ENCODE measurements at places on chromosomes 12 and 14. TPM values are rescaled to one million over a fixed set of nuclear protein-coding genes. Genes with fewer than 3 reads are reported as not detected.

- DNase-seq: no peak
Measured at GRCh38 chr14:72089625-72090024, 157.4 kb downstream of the RGS6 start.

- no peak for DNase-seq
Measured at GRCh38 chr12:80456513-80456912, 12.5 kb downstream of the PTPRQ start.

DNA sequence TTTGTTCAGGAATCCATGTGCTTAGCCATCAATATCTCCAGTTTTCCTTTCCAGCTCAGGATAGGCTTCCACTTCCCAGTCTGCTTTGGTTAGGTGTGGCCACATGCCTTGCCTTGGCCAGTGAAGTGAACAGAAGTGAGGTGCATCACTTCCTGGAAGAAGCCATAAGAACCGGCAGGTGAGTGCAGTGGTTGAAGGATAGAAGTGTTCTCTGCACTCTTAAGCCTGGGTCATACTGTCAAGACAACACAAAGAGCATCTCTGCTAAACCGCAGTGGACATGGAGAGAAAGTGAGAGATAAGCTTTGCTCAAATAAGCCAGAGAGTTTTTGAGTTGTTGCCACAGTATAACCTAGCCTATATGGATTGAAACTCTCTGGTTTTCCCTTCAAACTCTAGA, 11.4 kb downstream of the GNG2 start:
- no peak for DNase-seq

DNA sequence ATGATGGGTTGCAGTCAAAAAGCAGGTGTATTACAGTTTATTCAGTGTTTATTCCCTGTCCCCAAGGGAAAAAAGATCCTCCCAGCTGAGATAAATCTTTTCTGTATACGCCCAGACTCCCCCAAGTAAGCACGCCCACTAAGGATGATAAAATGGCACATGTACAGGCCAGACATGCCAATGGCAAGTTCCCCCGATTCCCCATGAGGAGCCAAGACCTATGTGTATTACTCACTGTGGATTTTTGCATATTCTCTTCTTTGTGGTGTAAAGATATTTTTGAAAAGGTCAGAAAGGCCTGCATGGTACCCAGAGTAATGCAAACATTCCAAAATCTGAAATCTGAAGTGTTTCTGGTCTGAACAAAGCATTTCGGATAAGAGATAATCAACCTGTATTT, 22.2 kb downstream of the NR2C1 start:
- DNase-seq: no peak

The RNASE1 gene
- 203 TPM for total RNA-seq

The KCNMB4 gene
- 1.0 TPM for total RNA-seq

The GRIN2B gene
- 0.57 TPM for total RNA-seq

The NTF3 gene
- total RNA-seq: 0.58 TPM
